ENCODE measurements at places on chromosomes 3 and 15.

DNA sequence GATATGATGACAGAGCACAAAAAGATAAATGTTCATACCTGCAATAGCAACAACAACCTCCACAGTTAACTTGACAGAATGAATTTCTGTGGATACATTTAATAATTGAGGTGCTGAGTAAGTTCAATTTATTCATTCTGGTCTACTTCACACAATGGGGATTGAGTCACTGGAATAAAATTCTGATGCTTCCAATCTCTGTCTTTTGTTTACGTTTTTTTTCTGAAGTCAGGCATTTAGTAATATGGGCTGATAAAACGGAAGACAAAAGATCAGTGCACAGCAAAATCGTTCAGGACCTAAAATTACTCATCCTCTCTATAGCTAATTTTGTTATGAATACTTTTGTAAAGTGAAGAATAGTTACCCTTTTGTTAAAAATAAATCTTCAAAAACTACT lies 565.9 kb upstream of the CCDC54 start:
- DNase-seq, result no peak

- DNase-seq, result peak; percentile 64
These were observed 4.7 kb upstream of the RNF13 start for GRCh38 chr3:149808209-149808829.

GRCh38 chr15:49864251-49864650 lies 243.4 kb downstream of the DTWD1 start:
- no peak for DNase-seq

GRCh38 chr15:38521316-38521715 lies 43.3 kb downstream of the RASGRP1 start:
- no peak for DNase-seq

GRCh38 chr3:178752843-178753242 lies 216.6 kb downstream of the KCNMB2 start:
- DNase-seq, result no peak

DNA sequence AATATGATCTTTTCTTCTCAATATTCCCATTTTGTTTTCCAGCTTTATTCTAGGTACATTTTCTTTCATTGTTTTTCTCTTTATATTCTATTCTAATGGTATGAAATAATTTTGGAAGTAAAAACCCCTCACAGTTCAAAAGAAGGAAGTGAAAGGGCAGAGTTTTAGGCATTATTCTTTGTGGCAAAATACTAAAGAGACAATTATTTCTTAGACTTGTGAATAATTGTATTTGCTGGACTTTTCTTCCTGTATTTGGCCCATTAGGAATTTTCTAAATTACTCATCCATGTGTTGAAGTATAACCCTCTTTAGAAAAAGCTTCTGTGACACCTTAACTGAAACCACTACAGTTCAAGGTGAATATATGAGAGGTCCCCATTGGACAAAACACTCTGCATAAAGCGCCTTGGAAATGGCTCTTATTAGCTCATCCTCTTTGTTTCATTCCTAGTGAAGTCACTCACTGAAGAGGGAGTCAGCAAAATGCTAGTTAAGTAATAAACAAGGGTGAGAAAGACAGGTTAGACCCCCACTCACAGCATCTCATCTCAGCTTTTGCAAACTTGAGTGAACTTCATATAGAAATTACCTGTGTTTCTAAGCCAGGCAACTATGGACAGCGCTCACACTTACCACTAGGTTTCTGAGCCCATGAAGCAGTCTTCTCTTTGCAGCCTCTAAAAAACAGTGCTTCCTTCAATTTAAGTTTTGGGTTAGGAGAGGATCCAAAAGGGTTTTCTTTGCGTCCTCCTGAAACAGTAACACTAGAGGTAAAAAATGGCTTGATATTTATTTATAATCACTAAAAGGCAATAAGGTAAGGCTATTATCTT lies 327.5 kb downstream of the ARPP21 start:
- no peak for DNase-seq

GRCh38 chr3:43389388-43390254 lies 103.3 kb downstream of the SNRK start:
- peak; percentile 70 for DNase-seq

GRCh38 chr3:55486101-55486856 lies 827 bp downstream of the WNT5A start:
- peak; percentile 41 for DNase-seq

- DNase-seq, result peak; percentile 96
These were observed at the start of gene FGF12 for GRCh38 chr3:192727032-192727847. Gene FGF12 (minus strand): TSS chr3:192727541.

DNA sequence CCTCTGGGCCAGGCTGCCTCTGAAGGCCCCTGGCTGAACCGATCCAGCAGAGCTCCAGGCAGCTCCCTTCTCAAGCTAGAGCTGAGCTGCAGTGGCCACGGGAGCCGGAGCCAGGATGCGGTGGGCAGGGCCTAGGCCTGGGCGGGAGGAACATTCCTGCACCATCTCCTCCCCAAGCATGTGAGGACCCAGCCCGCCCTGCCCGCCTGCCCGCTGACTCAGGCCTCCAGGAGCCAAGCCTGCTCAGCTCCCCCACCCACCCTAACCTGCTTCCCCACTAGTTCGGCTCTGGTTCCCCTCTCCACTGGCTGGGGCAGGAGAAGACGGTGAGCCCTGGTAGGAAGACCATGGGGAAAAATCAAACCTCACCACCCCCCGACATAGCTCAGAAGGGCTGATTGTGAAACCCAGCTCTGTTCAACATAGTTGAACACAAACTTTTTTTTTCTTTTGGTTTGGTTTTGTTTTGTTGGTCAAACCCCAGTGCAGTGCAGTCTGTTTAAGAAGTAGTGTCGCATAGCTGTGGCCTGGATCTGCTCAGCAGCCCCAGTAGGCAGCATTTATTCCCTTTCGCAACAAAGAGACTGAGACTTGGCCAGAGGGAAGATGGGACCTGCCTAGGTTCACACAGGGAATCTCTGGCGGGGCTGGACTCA lies 13.5 kb downstream of the SNX33 start:
- DNase-seq, result no peak

DNA sequence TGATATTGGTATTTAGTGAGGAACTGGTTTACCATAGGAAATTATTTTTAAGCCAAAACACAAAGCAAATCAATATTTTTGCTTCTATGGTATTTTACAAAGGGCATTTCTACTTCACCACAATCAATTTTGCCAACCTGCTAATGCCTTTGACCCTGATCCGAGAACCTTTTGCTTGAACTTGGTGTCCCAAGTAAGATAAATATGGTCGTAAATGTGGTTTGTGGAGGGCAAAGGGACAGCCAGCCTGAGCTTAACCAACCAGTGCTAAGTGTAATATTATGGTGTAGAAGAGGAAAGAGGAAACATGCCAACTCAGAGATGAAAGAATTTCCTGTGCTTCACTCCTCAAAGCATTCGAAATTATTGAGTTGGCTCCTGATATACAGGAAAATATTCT lies 148.4 kb downstream of the C3orf38 start:
- no peak for DNase-seq

GRCh38 chr3:171049861-171050444 lies 23.4 kb upstream of the SLC2A2 start:
- DNase-seq, result peak; percentile 74

DNA sequence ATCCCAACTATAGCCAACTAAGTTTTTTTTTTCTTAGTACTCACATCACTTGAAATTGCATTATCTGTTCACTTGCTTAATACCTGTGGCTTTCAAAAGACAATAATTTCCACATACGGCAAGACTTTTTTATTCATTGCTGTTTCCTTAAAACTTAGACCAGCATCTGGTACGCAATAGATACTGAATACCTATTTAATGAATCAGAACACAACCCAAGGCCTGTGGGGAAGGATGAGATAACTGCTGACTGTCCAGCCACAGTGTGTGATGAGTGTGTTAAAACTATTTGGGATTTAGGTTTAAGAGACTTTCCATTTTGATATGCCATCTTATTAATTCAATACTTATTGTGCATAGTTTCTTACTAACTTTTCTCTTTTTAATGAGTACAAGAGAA lies 988.7 kb downstream of the NTRK3 start:
- no peak for DNase-seq

- no peak for DNase-seq
These were observed 62.7 kb upstream of the ITGA11 start for GRCh38 chr15:68494573-68495110.

DNA sequence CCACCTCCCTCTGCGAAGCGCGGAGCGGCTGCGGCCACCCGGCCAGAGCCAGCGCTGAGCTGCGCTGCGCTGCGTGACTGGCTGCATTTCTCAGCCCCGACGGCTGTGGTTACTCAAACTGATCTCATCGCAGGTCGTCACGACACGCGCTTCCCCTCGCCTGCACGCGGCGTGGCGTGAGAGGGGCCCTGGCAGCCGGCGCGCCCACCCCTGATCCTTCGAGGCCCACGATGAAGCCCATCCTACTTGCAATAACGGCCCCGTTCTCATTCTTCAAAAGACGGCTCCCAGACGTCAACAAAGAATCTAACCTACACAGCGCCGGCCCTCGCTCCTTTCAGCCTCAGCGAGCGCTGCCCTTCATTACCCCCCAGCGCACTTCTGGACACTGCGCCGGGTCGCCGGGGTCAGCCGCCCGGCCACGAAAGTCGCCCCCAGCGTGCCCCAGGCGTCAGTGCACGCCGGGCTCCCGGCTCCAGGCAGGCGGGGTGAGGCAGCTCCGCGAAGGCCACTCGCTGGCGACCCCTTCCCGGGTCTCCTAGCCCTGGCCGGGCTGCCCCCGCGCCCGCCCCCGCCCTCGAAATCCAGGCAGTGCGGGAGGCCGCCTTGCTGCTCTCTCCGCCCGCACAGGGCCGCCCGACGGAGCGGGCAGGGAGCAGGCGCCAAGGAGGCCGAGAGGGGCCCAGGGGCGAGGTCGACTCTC lies 9.9 kb upstream of the LEKR1 start:
- no peak for DNase-seq

- DNase-seq, result no peak
These were observed 719.4 kb upstream of the CFAP20DC start for GRCh38 chr3:59769127-59769750.

- no peak for DNase-seq
These were observed 15.6 kb downstream of the DCBLD2 start for GRCh38 chr3:98885851-98886250.

GRCh38 chr15:33831646-33832045 lies 136.7 kb upstream of the CHRM5 start:
- no peak for DNase-seq

DNA sequence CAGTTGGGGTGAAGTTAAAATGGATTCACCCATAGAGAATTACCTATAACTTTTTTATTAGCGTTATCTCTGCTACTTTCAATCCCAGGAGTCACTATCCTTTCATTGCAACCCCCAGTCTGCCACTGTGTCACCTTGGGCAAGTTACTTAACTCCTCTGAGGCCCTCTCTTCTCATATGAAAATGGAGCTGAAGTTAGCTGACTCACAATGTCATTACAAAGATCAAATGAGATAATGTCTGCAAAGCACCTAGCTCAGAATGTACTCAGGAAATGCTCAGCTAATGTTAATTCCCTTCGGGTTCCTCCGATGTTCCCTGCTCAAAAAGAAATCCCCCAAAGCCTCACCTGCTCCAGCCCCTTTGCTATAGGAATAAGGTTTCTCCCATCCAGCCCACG lies 50.0 kb downstream of the TRIM42 start:
- no peak for DNase-seq

- no peak for DNase-seq
These were observed 41.9 kb downstream of the NDUFB4 start for GRCh38 chr3:120637851-120638559.

DNA sequence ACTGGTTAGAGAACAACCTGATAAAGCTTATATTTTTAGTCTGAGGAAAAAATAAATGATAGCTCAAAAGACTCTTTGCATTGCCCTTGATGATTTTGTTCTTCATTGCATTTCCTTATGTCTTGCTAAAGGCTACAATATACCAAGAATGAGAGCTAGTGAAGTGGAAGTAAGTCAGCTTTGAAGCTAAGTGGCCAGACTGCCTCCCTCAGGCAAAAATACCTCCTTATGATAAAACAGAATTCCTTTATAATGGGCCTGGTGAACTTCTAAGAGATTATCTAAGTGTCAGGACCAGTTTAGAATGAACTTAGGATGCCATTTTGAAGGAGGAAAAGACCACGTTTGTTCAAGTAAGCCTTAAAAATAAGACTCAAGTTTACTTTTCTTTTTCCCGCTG lies 678.4 kb downstream of the ROBO2 start:
- no peak for DNase-seq

DNA sequence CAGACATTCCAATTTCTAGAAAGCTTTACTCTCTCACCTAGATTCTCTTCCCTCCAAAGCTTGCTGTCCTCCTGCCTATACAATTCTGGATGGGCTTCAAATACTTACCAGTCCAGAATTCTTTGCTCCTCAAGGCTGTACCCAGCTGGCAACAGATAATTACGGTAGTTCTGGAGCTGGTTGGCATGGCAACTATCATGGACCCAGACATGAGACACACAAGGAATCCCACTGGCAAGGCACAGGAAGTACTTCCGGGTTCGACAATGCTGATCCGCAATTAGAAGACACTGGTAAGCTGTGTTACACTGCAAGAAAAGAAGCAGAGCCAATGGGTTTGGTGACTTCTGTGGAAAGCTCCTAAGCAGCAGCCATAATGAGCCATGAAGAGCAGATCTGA lies 37.9 kb downstream of the TUBGCP4 start:
- DNase-seq, result no peak

GRCh38 chr15:64443747-64444621 lies 16.4 kb upstream of the ZNF609 start:
- DNase-seq, result peak; percentile 13

GRCh38 chr3:183210341-183210740 lies 42.7 kb upstream of the B3GNT5 start:
- no peak for DNase-seq

GRCh38 chr3:4739289-4740236 lies 239.7 kb upstream of the BHLHE40 start:
- no peak for DNase-seq

DNA sequence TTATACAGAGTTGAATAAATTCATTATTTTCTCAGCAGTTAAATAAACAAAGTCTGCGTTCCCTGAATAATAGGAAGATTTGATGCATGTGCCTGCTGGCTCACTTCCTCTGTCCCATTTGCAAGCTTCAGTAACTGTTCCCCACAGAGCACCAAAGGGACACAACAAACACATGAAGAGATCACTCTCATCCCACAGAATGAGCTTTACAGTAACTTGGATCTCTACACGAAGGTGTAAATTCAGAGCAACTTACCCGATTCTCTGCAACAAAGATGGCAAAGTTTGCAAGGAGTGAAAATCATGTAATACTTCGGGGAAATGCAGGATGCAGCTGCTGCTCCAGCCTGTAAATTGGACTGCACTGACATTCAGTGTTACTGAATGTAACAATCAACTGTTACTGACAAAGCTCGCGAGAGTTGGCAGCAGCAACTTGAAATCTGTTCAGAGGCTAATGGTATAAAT lies at the start of gene BCHE:
BCHE (minus strand) TSS at position 366 of the 468 bp plus-strand sequence. CDS start 6,390 bp downstream, outside the sequence.
- no peak for DNase-seq

- DNase-seq, result no peak
These were observed 173.7 kb downstream of the PDE8A start for GRCh38 chr15:85155360-85155759.

DNA sequence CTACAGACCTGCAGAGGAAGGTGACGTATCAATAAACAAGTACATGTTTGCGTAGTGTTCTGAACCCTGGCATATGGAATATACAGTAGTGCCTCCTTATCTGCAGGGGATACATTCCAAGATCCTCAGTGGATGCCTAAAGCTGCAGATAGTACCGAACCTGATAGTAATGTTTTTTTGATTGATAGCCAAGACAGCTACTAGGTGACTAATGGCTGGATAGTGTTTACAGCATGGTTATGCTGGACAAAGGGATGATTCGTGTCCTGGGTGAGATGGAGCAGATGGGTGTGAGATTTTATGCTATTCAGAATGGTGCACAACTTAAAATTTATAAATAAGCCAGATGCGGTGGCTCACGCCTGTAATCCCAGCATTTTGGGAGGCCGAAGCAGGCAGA lies 55.8 kb upstream of the IGF2BP2 start:
- no peak for DNase-seq
